ENCODE measurements at places on chromosomes 3 and 15.

DNA sequence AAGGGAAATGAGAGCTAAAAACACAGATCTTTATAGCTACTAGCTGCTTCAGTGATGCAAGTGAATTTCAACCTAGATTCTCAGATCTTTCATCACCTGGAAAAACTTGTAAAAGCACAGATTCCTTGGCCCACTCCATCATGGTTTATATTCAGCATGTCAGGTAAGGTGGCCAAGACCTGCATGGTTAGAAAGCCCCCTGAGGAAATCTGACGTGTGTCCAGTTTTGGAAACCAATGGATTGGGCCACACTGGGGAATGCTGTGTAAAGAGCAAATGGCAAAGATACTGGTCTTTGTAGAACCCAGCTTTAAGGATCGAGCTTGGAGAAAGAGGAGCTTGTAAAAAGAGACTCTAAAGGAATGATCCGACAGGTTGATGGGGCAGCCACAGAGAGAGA lies 397.0 kb upstream of the ARRDC4 start:
- DNase-seq: no peak

GRCh38 chr15:99305761-99306505 lies 54.7 kb downstream of the LRRC28 start:
- no peak for DNase-seq

- DNase-seq: no peak
Observed at GRCh38 chr15:48945386-48945785, 18.3 kb downstream of the SHC4 start.

- DNase-seq: no peak
Observed at GRCh38 chr3:171142985-171143384, 116.5 kb upstream of the SLC2A2 start.

DNA sequence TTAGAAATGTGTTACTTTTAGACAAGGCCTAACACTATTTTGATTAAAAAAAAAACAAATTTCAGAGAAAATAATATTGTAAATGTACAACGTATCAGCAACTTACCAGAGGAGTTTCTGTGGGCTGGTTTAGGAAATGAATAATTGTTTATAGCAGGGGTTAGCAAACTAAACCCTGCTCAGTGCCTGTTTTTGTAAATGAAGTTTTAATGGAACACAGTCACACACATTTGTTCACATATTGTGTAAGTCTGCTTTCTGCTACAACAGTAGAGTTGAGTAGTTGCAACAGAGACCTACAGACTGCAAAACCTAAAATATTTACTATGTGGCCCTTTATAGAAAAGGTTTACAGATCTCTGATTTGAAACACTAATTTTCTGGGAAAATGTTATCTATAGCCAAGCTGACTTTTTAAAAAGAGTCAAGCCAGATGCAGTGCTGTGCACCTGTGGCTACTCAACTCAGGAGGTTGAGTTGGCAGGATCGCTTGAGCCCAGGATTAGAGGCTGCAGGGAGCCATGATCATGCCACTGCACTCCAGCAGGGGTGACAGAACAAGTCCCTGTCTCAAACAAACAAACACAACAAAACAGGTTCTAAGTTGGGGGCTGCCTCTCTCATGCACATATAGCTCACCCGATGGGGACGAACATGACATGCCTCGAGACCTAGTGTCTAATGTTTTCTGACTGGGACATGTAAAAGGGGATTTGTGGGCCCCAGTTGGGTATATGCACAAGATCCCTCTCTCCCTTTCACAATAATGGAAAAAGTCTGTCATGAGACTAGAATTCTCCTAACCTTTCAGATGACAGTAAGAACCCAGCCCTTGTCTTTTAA lies 182.5 kb downstream of the TNIK start:
- DNase-seq: no peak

DNA sequence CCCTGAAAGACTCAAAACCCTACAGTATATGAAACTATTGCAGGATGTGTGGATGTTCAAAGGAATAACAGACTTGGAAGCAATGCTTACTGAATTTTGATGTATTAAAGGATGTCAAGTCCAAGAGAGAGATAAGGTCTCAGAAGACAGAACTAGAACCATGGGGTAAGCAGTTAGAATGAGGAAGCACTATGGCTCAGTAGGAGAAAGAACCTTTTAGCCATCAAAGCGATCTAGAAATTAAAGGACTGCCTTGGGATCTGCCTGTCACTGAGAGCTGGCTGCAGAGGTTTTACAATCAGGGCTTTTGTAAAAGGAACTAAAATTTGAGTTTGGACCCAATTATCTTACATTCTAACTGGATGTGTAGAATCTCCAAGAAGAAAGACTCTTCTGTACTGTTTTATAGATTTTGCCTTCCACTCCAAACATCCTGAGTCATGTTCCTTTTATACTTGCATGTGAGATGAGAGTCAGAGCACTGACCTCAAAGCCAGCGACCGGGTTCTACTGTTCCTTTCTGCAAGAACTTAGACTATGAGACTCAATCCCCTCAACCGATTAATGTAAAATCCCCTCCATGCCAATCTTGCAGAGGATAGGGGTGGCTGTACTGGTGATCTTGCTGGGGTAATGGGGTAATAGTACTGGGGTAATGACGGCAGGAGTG lies 412.3 kb upstream of the TPRG1 start:
- DNase-seq: no peak

- DNase-seq: no peak
Observed at GRCh38 chr3:67998281-67998680, 343.9 kb upstream of the SUCLG2 start.

GRCh38 chr3:129908417-129908816 lies 14.9 kb upstream of the TMCC1 start:
- no peak for DNase-seq

DNA sequence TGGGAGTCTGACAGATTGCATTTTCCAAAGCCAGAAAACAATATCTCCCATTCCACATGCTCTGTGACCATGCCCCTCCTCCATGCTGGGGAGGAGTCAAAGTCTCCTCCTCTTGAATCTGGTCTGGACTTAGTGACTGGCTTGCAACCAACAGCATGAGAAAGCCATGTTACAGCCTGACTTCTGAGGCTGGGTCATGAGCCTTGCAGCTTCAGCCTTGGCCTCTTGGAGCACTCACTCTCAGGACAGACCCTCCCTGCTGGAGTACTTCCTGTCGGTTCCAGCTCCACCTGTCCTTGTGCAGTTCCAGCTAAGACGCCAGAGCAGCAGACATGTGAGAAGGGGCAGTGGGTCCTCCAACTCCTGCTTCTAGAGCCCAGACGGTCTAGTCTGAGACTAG lies 49.7 kb upstream of the RBSN start:
- no peak for DNase-seq

DNA sequence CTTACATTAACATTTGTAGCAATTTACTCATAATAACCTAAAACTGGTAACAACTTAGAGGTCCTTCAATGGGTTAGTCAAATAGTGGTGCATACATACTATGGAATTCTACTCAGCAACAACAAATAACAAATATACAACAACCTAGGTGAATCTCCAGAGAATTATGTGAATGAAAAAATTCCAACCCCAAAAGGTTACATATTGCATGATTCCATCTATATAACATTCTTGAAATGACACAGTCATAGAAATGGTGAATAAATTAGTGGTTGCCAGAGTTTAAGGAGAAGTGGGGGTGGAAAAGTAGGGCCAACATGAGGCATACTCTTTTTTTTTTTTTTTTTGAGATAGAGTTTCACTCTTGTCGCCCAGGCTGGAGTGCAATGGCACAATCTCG lies 12.7 kb upstream of the SNTN start:
- no peak for DNase-seq

DNA sequence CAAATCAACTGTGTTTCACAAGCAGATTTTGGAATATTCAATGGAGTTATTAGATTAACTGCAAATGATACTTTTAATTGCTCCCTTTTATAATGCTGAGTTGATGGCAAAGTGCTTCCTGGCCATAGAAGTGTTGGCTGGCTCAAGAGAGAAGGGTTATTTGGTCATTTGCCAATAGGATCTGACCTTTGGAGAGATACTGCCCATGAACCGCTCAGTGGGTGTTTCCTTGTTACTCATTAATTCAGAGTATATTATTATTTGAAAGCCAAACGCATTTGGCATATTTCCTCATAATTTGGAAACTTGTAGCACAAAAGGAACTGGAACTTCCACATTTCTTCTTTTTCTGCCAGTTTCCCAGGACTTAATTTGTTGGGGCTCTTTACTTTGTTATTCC lies 234.7 kb downstream of the CDIN1 start:
- DNase-seq: no peak

- no peak for DNase-seq
Observed at GRCh38 chr3:11661827-11662226, 18.1 kb upstream of the VGLL4 start.

- no peak for DNase-seq
Observed at GRCh38 chr3:94787734-94788270, 724.9 kb downstream of the NSUN3 start.

DNA sequence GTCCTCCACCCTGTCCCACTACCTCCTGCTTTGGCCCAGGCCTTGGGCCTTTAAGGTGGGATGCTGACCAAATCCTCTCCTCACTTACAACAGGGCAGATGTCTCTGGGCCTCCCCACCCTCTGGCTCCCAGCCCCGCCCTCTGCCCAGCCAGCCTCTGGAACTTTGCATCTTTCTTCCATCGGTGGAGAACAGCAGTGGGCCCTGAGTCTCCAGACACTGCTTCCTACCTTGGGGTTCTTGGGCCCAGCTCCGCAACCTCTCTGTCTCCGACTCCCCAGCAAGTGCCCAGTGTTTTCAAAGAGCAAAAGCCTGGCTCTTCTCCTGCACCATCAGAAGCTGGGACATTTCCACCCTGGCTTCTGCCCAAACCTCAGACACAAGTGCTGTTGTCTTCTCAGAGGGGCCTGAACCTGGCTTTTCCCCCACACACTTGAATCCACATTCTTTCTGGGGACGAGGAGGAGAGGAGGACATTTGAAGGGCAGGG lies 33.1 kb downstream of the MRAS start:
- no peak for DNase-seq

DNA sequence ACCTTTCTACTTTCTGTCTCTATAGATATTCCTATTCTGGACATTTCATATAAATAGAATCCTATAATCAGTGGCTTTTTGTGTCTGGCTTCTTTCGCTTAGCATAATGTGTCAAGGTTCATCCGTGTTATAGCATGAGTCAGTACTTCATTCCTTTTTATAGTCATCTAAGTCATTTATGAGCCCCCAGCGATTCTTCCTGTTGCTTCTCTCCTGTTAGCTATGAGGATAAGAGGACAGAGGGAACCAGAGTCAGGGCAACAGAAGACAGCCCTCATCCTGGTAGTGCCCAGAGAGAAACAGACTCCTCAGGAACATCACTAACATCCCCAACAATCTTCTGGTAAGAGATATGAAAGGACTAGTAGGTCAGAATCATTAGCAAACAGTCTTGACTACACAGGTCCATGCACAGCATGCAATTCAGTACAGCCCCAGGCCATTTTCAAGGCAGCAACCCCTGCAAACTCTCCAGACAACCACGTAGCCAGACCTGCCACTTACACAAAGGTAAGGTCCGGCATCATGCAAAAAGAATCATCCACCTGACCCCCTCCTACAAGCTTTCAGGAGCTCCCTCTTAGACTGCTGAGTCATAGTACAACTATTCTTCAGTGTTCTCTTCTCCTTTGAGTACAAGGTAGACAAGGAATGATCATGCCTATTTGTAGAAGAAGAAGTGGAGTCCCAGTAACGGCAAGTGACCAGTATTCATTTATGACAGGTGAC lies 91.5 kb downstream of the MYLK start:
- DNase-seq: no peak

DNA sequence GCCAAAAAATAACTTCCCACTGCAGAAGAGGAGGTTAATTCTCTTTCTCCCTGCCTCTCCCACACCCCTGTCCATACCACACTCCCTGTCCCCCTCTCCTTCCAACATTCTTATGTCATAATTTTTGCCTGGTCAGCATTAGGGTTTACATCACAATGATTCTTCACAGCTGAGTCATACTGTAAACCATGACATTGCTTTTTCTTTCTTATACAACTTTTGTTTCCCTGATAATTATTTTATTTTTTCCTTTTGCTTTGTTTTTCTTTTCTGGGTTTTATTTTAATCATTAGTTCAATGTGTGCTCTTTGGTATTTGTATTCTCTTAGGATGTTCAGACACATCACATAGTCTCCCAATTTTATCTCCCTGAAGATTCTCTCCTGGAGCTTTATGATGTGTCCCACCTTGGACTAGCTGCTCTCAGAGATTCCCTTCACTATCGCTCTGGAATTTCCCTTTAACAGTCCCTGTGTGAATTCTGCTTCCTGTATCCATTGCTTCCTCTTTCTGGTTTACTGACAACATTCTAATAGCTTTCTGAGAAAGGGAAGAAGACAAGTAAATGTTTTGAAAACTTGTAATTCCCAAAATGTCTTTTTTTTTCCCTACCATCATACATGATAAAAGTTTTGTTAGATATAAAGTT lies 70.7 kb downstream of the SOX2 start:
- DNase-seq: no peak

DNA sequence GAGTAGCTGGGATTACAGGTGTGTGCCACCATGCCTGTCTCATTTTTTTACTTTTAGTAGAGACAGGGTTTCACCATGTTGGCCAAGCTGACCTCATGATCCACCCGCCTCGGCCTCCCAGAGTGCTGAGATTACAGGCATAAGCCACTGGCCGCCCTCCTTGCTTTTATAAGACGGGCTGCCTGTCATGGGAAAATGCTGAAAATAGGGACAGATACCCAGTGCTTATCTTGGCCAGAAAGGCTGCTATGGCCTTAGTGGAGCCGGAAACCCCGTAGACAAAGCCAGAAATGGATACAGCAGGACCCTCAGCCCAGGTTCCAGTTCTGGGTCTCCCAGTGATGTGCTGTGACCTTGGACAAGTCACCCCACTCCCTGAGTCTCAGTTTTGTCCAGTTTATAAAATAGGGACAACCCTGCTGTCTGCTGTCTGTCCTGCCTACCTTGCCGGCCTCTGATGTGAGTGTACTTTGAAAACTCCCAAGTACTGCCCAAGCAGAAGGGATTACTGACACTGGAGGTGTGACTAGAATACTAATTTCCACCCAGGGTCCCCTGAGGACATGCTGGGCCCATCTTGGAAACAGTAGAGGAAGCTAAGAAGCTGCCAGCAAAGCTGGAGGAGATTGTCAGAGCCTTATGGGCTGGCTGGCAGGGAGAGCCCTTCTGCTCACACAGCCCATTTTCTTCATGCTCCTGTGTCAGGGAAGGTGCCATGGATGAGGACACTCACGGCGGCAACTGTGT lies 59.6 kb downstream of the BDH1 start:
- no peak for DNase-seq

Data from left lung (tissue), 14 donors.